ENCODE measurements at places on chromosomes 5 and 9.

- DNase-seq, result no peak
Observed at GRCh38 chr5:11642438-11642837, 261.8 kb downstream of the CTNND2 start.

DNA sequence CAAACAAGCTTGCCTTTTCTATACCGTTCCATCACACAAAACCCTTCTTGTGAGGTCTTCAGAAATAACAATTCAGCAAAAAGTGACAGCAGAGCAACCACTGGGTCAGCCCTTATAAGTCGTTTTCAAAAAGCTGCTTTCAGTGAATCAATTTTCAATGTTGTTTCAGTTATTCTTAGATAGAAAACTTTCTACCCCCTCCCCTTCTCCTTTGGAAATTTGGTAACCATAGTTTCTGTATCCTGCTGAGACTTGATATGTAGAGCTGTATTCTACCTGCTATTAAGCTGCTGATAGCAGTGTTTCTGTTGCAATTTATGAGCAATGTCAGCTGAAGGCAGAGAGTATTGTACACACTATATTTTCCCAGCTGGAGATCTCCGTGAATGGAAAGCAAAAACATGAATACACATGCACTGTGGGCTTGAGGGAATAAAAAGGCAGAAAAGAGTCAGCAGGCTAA is 75.7 kb downstream of the ZNF608 start:
- DNase-seq, result no peak

DNA sequence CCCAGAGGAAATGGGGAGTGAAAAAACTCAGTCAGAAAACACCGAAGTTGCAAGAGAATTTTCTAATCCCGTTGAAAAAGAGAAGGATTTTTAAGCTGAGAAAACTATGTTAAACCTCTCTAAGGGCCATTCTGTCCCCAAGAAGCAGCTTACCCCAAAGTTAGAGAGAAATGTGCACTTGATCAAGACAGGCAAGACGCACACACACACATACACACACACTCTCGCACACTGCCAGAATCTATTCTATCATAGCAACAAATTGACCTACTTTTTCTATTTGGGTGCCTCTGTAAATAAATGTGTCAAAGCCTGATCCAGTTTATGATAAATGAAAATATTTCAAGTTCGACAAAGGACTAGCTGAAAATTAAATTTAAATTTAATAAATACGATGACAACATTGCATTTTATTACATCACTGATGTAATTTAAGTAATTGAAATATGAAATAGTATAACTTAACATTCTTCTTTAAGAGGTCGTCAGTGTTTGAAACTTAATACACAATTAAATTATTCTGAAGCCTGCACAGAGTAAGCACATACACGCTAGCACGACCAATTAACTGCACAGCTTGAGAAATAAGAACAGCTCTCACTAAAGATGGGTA is 5.9 kb downstream of the NFIL3 start:
- DNase-seq, result no peak

GRCh38 chr5:95861864-95862561 is 39.5 kb upstream of the GLRX start:
- DNase-seq, result no peak

DNA sequence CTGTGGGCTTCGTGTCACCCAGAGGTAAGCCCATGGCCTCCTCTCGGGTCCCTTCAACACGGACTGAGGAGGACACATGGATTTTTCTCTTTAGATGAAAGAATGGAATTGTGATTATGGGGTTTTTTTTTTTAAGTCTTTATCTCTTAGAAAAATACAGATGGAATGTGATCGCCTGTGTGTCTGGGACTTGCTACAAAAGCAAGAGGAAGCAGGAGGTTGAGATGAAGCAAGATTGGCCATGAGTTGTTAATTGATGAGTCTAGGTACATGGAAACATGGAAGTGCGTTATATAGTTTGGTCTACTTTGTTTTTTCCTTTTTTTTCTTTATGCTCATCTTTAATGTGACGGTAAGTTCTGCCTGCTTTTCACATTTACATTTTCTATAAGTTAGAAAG is 14.6 kb downstream of the USP20 start:
- DNase-seq, result no peak

- no peak for DNase-seq
Observed at GRCh38 chr9:133029994-133030316, 842 bp upstream of the GTF3C5 start.

DNA sequence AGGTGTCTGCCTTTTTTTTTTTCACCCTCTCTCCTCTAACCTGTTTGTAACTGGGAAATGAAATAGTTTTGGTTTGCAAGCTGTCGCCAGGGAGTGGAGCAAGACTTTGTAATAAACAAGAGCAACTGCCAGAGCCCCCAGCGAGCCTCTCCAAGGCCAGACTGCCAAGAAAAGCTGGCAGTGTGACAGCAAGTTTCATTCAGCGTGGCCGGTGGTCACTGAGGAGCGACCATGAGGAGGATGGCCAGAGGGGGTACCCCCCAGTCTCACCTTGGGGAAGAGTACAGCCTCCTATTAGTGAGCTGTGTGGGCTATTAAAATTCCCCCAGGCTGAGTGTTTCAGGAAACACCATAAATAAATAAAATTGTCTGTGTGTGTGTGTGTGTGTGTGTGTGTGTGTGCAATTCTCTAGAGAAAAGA is 49.9 kb downstream of the ZFAND5 start:
- DNase-seq, result no peak

Measured in activated CD4-positive, CD25-positive, alpha-beta regulatory T cell treated with anti-CD3 and anti-CD28 coated beads, Interleukin-2, amount 50 U/mL, for 16 hours (primary cell).